ENCODE measurements at places on chromosomes 3 and 15. TPM values are rescaled to one million over a fixed set of nuclear protein-coding genes. Genes with fewer than 3 reads are reported as not detected.
A peak's percentile ranks its signal among the peaks of the same experiment; 100 is the strongest.

DNA sequence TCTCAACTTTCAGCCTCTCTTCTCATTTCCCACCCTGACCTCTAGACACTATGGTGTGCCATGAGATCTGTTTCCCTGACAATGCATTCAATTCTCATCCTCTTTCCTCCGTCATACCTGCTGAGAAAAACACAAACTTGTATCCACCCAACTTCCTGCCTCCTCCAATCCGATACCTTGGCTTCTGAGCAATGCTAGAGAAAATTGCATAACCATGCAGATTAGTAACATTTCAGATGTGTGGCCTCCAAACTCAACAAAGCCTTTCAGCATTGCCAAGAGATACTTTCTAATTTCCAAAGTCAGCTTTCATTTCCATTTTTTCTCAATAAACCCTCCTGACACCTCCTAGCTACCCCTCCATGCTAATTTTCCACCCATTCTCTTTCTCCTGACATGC is 88.5 kb downstream of the MINAR1 start:
- DNase-seq = no peak
- H3K27me3 ChIP-seq = no peaks in the 10 kb centered on the region
- H3K27ac ChIP-seq = no peak overlapping the region
- H3K4me3 ChIP-seq = no peak overlapping the region
- no peaks in the 10 kb centered on the region for H3K4me1 ChIP-seq

DNA sequence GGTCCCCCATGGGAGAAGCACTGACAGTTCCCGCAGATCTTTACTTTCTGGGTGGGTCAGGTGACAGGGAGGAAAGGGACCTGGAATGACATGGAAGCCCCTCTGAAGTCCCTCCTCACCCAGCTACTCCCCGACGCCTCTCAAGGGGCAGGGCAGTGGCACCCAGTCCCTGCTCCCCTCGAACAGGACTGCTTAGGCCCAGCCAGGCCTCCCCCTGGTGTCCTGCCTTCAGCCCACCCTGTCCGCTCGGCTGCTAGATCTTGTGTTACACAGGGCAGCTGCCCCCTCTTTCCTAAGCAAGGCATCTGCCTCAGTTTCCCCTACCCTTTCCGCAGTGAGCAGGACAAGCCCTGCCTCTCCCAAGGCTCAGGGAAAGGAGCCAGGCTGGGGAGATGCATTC is 226.5 kb downstream of the XXYLT1 start:
- no peak overlapping the region for H3K4me3 ChIP-seq
- H3K27me3 ChIP-seq = no peaks in the 10 kb centered on the region
- no peak for DNase-seq
- H3K4me1 ChIP-seq = no peaks in the 10 kb centered on the region

- H3K27ac ChIP-seq = no peak overlapping the region
- peak; percentile 45 for DNase-seq
- H3K27me3 ChIP-seq = no peaks in the 10 kb centered on the region
- H3K36me3 ChIP-seq = no peaks in the 10 kb centered on the region
- no peak overlapping the region for H3K4me3 ChIP-seq
These were observed 97.9 kb upstream of the NANOGP8 start for GRCh38 chr15:35182841-35183479.

GRCh38 chr3:52089691-52090090 is 33.3 kb upstream of the DUSP7 start:
- no peaks in the 10 kb centered on the region for H3K27me3 ChIP-seq
- peaks cover 25% of the 10 kb centered on the region for H3K4me1 ChIP-seq
- no peak overlapping the region for H3K4me3 ChIP-seq
- H3K27ac ChIP-seq = no peak overlapping the region
- peaks cover 3% of the 10 kb centered on the region for H3K36me3 ChIP-seq

DNA sequence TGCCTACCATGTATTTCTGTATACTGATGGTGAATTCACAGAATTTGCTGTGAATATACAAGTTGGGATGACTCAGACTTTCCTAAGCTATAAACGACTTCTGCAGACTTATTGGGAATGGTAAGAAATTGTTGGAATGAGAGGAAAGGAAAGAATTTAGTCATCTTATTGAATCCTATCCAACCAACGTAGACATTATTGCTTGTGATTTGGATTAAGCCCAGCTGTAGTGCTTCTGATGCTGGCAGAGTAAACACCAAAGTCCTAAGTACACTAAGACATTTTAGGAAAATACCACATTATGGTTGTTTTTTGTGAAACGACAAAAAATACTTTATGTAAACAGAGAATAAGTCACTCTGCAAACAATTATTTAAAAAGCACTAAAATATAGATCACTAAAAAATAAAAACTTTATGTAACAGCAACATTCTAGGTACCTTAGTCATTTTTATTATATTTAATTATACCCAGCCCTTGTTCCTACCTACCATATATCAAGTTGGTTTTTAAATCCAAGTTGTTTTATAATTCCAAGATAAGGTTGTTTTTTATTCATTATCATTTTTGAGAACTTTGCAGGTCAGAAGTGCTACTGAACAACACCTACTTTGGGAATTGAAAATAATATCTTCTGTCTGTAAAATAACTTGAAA is 99.2 kb upstream of the MLF1 start:
- no peak overlapping the region for H3K4me3 ChIP-seq
- no peaks in the 10 kb centered on the region for H3K4me1 ChIP-seq
- H3K27me3 ChIP-seq = no peaks in the 10 kb centered on the region
- no peak overlapping the region for H3K27ac ChIP-seq
- H3K36me3 ChIP-seq = no peaks in the 10 kb centered on the region

GRCh38 chr15:58438956-58439355 is 7.2 kb downstream of the LIPC start:
- no peaks in the 10 kb centered on the region for H3K36me3 ChIP-seq
- no peak overlapping the region for H3K4me3 ChIP-seq
- H3K27me3 ChIP-seq = no peaks in the 10 kb centered on the region
- no peaks in the 10 kb centered on the region for H3K4me1 ChIP-seq

DNA sequence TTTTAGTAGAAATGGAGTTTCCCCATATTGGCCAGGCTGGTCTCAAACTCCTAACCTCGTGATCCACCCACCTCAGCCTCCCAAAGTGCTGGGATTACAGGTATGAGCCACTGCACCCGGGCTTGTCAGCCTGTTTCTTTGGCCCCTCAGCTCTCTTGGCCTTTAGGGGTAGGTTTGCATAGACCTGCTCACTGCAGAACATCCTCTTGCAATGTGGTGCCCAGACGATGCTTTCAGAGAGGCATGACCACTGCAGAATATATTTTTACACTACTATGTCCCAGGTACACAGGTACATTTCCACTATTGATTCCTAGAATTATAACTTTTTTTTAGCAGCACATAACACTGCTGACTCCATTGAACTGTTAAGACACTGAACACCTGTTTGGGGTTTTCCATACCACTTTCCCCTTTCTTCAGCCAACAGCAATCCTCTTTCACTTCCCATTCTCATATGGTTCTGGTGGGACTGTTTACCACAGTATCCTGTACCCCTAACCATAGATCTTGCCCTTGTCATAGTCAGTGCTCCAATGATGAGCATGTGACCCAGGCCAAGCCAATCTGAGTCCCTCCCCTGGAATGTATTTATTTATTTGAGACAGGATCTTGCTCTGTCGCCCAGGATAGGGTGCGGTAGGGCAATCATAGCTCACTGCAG is 21.1 kb downstream of the CCDC32 start:
- DNase-seq = peak; percentile 94
- H3K27me3 ChIP-seq = no peaks in the 10 kb centered on the region
- peak overlapping the region; percentile 73 for H3K27ac ChIP-seq
- peaks cover 57% of the 10 kb centered on the region for H3K4me1 ChIP-seq
- 0 out of 2 replicates have a peak, but pooled peaks cover 4% of the 10 kb centered on the region for H3K36me3 ChIP-seq

The PSTPIP1 gene
- total RNA-seq = 29.3 TPM
